ENCODE measurements at places on chromosomes 2 and 18. TPM values are rescaled to one million over a fixed set of nuclear protein-coding genes. Genes with fewer than 3 reads are reported as not detected.

Gene CNDP1
- total RNA-seq: 0.49 TPM

Gene ALPP
- not detected for total RNA-seq

Gene COLEC11
- 1.7 TPM for total RNA-seq

Gene SLC30A3
- 1.8 TPM for total RNA-seq

Gene PJVK
- 8.4 TPM for total RNA-seq

GRCh38 chr2:42567806-42568400 lies 529 bp upstream of the MTA3 start:
- DNase-seq: peak; percentile 52

GRCh38 chr2:133040170-133040569 lies 370.2 kb upstream of the LYPD1 start:
- DNase-seq: no peak

- peak; percentile 83 for DNase-seq
Measured at GRCh38 chr2:8534729-8535468, 147.0 kb upstream of the ID2 start.

- DNase-seq: no peak
Measured at GRCh38 chr2:218569661-218570500, 1.2 kb downstream of the CNOT9 start.

- DNase-seq: peak; percentile 93
Measured at GRCh38 chr2:27217173-27218121, at the start of gene CAD. CAD (plus strand) TSS chr2:27217369; CDS start chr2:27217552, 183 bp downstream.

GRCh38 chr2:122132147-122132691 lies 376.8 kb downstream of the TSN start:
- no peak for DNase-seq

GRCh38 chr2:66601624-66602023 lies 166.7 kb downstream of the MEIS1 start:
- no peak for DNase-seq

- no peak for DNase-seq
Measured at GRCh38 chr2:70360661-70361270, 58.9 kb upstream of the FAM136A start.

DNA sequence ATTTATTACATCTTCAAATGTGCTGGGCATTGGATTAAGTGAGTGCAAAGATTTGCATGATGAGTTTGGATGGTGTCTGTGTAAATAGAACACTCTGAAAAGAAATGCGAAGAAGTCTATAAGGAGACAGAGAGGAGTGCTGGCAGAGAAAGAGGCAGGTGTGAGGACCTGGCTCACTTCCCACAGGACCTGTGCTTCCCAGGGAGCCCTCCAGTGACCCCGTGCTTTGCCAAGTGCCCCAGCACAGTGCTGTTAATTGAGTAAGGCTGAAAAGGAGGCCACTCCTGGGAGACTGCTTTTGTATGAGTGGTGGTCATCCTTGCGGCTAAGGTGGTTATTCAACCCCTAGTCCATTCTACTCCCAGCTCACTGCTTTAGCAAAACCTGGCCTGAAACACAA lies 230.8 kb downstream of the OSR1 start:
- no peak for DNase-seq

DNA sequence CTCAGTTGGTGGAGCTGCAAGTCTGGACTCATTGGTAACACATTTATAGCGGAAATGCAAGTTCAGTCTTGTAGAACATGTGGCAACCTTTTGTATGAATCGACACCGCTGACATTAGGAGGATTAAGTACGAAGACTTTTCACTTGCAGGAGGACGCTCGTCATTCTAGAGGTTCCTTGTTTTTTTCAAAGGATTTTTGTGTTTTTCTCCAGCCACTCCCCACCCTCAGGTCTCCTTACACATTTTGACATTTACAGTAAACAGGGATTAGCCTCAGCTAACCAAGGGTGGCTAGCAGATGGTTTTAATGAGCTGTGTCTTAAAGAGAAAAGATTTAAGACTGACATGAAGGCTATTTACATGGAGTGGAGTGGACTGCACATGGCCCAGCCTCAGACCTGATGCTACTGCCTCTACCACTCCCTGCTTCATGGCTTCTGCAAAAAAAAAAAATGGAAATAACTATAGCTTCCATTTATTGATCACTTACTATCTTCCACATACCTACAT lies 173.8 kb downstream of the TRIB2 start:
- DNase-seq: no peak

DNA sequence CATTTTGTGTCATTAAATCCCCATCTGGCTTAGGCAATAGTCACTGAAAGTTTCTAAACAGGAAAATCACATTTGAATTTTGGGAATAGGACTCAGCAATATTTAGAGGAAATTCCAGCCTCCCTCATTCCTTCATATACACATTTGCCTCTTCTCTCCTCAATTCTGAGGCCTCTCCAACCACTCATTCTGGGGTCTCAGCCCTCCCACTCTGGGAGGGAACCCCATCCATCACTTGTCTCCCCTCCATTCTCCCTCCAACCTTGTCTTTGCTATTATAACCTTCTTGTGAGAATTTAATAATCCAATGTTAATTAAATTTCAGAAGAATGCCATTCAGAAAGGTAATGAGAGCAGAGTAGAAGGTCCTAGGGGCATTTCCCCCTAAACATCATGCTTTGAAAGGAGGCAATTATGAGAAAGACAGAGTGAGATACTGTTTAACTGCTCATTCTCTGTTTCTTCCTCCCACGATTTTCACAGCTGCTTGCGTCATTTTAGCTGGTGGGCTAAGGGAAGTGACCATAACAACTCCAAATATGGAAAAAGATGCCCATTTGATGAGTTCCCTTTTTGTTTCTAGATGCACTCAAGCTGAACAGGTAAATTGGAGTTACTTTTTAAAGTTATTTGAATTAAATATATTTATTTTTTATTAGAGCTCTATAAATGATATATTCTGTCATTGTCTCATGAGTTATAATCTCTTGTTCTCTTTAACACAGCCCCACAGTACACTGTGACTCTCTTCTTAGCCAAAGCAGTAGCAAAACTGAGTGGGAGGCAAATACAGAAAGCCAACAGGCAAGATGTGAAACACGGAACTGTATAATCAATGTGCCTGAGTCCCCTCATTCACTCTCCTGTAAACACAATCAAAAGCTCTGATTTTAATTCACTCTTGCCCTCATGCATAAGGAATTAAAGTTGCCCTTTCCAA lies 135.1 kb downstream of the DLGAP1 start:
- no peak for DNase-seq

GRCh38 chr2:221465776-221466175 lies 106.3 kb downstream of the EPHA4 start:
- peak; percentile 48 for DNase-seq

DNA sequence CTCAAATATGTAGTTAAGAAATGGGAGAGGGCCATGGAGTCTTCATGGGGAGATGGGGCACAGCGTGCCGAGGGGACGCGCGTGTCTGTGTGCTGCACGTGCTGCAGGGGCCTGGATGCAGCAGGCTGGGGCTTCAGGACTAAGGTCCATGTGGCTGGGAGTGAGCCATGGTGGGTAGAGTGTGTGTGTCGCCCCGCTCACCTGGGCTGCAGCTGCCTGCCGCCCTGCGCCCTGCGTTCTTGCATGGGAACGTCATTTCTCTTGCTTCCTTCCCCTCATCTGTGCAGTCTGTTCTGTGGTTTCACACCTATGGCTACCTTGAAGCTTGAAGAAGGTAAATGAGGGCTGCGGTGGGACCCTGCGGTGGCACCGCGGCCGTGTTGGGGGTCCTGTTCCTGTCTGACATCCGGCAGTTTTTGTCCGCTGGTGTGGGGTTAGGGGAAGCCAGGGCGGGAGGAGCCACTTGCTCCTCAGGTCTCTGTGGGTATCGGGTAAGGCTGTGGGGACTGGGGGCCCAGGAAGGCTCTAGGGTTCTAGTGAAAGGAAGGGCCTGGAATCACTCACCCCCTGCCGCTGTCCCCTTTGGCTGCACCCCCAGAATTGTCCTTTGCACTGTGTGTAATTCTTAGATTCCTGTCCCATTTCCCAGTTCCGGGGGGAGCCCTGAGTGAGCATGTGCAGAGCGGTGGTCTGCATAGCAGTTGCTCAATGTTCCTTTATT lies 54.1 kb upstream of the HS6ST1 start:
- DNase-seq: peak; percentile 65

GRCh38 chr2:165876712-165877111 lies 76.9 kb downstream of the TTC21B start:
- DNase-seq: no peak

DNA sequence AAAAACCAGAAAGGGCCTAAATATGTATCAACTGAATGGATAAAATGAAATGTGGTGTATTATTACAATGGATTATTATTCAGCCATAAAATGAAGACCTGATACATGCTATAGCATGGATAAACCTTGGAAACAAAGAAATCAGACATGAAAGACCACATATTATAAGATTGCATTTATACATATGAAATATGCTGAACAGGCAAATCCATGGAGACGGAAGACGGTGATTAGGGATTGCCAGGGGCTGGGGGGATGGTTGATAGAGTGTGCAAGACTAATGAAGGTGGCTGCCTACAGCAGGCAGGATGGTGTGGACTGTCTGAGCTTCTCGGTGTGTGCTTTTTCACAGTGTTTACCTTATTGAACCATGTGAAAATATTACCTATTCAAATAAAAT lies 11.4 kb upstream of the AFG3L2 start:
- no peak for DNase-seq
